OCI-M1 (cell line): ENCODE measurements at places on chromosomes 6 and 20.

DNA sequence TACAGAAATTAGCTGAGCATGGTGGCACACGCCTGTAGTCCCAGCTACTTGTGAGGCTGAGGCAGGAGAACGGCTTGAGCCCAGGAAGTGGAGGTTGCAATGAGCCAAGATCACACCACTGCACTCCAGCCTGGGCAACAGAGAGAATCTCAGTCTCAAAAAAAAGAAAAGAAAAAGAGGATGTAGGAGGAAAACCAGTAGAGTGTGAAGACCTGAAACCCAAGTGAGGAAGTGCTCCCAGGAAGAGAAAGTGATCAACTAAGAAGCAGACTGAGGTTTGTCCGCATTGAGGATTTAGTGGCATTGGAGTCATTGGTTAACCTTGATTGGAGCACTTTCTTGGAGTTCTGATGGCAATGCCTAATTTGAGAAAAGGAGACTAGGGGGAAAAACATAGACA lies 20.6 kb upstream of the TASP1 start:
- DNase-seq, result no peak

DNA sequence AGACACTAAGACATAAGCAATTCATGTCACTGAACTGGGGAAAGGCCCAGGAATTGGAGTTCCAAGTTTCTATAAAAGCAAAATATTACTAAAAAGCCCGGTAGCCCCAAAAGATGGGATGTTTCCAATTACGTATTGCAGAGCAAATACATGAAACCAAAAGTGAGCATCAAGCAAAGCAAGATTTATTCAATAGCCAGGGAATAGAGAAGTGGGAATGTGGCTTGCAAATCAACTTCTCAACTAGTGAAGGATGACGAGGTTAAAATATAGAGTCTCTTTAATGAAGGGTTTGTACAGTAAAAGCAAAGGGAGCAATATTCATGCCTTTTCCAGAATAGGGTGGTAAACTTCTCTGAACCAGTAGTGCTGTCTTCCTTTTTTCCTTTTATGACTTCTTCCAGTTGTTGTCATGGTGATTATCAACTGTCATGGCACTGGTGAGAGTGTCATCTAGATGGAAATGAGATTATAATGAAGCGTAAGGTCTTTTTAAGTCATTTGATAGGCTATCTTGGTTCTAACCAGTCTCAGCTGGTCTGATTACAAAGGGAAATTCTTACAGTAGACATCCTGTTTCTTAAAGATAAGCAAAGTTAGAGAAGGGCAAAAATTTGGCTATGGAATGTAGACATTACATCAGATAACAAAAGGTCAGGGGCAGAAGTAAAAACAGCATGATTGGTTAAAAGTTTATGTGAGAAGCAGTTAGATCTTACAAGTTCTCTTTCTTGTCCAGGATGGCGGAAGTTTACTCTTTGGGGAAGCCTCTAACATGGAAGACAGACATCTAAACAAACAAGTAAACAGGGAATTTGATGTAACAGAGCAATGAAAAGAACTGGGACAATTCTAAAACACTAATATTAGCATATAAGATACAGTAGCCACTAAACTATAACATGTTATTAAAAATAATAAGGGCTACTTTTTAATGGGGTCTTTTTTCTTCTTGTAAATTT lies 96.9 kb downstream of the TBX18 start:
- peak; percentile 86 for DNase-seq

GRCh38 chr6:117568831-117569410 lies 33.4 kb downstream of the GOPC start:
- no peak for DNase-seq

- no peak for DNase-seq
Measured at GRCh38 chr6:33175436-33176069, 16.7 kb downstream of the COL11A2 start.

GRCh38 chr6:147448775-147449174 lies 59.7 kb upstream of the SAMD5 start:
- no peak for DNase-seq

DNA sequence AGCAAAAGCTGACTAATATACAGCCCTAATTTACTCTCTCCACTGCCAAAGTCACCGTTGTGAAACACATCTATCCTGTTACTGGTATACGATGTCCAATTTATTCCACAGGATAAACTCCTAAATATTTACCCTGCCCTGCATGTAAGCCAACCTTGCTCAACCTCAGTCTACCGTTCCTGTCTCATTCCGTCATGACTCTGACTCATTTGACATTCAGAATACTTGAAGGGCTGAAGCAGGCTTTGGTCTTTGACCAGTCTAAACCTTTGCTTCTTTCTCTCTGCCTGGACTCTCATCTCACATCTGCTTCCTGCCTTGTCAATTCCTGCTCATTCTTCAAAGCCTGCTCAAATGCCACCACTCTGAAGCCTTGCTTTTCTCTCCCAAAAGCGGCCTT lies 157.5 kb downstream of the SCP2D1 start:
- no peak for DNase-seq

DNA sequence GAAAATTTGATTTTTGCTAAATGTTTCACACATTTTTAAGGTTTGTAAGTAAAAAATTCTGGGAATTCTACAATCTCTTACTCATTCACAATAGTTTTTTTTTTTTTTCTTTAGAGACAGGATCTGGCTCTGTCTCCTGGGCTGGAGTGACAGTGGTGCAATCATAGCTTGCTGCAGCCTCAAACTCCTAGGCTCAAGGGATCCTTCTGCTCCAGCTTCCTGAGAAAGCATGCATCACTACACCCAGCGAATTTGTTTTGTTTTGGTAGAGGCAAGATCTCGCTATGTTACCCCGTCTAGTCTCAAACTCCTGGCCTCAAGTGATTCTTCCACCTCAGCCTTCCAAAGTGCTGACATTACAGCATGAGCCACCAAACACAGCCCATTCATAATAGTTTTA lies 232.8 kb downstream of the GJA1 start:
- DNase-seq, result no peak

DNA sequence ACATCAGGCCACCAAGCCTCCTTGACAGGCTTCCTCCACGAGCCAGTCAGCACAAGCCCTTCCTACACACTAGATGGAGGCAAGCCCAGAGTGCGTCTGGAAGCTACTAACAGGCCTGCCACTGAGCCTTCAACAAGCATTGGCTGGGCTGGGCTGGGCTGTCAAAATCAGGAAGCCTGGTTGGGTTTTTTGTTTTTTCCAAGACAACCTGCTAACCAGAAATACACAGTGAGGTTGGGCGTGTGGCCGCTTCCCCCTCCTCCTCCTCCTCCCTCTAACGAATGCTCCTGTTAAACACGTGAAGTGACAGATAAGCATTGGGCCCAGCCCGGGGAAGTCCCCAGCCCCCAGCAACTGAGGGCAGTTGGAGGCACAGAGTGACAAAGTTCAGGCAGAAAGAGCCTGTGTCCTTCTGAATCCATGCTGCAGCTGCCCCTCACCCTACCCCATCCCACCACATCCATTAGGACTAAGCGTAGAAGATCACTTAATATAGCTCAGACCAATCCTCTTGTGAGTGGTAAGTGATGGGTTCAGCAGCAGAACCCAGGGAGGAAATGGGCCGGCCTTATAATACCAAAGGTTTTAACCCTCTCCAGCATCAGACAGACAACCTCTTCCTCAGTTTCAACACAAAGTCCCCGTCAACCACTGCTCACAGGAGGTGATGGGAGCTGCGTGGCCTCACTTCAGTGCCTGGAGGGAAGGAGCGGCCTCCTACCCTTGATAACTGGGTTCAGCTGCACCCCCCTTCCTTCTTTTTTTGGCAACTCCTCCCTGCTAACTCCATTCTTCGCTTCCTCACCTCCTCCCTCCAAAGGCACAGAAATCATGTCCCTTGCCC lies 1.1 kb downstream of the NFATC2 start:
- peak; percentile 97 for DNase-seq
